Gastroesophageal sphincter (tissue), 4 donors: ENCODE measurements at places on chromosomes 4 and X. TPM values are rescaled to one million over a fixed set of nuclear protein-coding genes. Genes with fewer than 3 reads are reported as not detected.

DNA sequence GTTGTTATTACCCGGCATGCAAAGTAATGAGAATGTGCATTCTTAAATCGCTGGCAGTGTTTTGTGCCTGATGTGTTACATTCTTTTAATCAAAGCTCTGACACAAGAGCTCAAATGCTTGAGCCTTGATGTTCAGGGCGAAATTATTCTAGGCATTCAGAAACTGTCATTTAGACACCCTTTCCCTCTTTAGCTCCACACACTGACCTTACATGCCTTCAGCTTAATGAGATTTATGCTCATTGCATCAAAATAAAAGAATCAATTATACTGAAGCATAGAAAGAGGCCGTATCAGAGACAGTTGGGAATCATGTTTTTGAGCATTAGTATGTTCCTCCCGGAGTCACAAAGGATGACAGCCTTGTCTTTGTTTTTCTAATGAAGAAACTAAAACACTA lies 56.7 kb downstream of the FAM114A1 start:
- ATAC-seq = no peak

DNA sequence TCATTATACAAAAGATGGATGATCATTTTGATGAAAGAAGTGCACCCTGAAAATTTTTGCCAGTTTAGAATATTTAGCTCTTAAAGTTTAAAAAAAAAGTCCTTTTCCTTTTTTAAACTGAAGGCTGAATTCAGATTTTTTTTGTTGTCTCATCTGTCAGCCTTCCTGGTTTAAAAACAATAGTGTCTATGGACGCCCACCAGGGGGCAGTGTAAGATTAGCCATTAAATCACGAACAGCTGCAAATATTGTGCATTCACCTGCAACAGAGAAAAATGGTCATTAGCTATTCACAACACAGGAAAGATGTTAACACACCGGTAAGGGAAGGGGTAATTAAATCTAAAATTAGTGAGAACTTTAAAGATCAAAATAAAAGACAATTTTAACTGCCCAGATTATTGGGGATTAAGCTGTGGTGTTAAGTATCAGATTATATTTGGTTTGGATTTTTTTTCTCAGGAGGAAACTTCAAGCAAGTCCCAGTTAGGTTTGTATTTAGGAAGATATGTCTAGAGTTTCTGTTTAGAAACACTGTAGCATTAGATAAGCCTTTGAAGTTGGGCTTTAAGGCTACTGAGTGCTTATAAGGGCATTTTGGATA lies 4.4 kb upstream of the CXorf38 start:
- ATAC-seq = no peak

- no peak for ATAC-seq
Observed at GRCh38 chrX:134891652-134892051, 99.1 kb upstream of the SMIM10 start.

DNA sequence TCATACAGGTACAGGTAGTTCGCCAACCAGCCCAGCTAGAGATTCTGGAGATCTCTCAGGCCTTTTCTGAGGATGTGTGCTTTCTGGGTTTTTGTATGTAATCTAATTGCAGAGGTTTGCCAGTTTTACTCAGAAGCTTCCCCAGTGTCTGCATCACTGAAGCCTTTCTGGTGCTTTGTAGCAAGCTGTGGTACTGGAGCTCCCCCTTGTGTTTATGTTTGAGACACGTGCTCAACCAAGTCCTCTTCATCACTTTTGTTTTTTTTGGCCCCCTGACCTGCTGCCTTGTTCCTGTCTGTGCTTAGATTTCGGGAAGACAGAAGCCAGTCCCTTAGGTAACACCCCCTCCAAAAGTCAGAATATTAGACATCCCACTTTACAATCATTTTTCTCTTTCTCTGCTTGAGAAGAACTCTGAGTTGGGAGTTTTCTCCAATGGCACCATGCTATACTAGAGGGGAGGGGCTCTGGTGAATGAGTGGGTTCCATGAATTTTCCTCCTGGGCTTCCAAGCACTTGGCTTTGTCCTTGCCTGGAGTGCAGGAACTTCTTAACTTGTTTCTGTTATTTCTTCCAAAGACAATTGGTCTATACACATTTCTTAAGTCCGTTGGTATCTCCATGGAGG lies 128.4 kb upstream of the TBC1D9 start:
- peak; percentile 65 for ATAC-seq

GRCh38 chr4:153722036-153722435 lies 37.8 kb downstream of the RNF175 start:
- ATAC-seq = no peak

ARHGAP24 gene
- total RNA-seq = 24.4 TPM

DNA sequence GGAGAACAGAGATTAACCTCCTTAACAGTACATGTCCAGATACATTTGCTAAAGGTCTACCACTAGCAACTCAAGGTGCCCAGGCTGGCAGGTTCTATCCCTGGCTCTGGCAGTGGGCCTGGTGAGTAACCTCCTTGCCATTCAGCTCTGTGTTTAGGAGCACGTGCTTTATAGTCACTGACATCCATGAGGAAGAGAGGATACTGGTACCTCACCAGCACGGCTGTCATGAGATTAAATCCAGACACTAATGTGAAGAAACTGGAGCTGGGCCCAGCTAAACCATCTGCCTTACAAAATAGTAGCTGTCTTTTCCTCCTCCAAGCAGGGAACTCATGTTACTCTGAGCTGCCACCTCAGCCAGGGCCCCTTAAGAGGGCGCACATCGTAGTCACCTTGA lies 45.3 kb downstream of the GPRASP3 start:
- ATAC-seq = no peak

PRDM8 gene
- total RNA-seq = 33.5 TPM

DNA sequence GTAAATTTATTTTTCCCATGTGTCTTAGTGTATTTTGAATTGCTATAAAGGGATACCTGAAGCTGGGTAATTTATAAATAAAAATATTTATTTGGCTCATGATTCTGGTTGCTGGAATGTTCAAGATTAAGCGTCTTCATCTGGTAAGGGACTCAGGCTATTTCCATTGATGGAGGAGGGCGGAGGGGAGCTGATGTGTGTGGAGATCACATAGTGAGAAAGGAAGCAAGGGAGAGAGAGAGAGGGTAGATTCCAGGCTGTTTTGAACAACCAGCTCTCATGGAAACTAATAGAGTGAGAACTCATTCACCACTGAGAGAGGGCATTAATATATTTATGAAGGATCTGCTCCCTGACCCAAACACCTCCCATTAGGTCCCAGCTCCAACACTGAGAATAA lies 39.6 kb upstream of the ADGRL3 start:
- no peak for ATAC-seq

DNA sequence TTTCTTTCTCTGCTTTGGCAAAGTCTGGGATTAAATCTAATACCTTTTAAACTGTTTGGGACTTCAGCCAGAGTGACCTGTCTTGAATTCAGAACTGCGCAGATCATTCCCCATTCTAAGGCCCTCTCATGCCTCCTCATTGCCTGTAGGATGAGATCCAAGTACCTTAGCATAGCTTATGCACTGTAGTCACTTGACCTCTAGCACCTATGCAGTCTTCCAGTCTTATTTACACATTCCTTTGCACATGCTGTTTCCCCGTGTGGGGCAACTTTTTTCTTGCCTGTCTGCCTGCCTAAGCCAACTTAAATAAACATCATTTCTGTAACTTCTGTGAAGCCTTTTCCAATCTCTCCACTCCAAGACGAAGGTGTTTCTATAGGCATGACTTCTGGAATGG lies 68.4 kb downstream of the AR start:
- no peak for ATAC-seq

TEX13C gene
- not detected for total RNA-seq

DNA sequence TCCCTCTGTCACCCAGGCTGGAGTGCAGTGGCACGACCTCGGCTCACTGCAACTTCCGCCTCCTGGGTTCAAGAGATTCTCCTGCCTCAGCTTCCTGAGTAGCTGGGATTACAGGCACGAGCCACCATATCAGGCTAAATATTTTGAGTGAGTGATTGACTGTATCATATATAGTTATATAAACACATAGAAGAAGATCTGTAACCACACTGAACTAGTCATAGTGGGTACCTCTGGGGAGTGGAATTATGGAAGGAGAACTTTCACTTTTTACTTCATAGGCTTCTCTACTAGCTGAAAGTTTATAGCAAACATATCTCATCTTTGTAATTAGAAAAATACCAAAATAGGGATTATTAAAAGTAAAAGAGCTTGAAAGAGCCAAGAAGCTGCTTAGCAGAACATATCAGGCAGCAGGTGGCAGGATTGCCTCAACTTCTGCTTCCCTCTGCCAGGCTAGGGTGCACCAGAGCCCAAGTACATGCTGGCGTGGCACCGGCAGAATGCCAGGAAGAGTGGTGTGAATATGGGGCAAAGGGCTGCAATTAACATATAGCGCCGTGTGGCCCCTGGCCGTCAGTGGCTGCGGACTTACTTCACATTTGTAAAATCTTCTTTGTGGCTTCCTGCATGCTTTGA lies 39.5 kb upstream of the CD40LG start:
- ATAC-seq = no peak

DNA sequence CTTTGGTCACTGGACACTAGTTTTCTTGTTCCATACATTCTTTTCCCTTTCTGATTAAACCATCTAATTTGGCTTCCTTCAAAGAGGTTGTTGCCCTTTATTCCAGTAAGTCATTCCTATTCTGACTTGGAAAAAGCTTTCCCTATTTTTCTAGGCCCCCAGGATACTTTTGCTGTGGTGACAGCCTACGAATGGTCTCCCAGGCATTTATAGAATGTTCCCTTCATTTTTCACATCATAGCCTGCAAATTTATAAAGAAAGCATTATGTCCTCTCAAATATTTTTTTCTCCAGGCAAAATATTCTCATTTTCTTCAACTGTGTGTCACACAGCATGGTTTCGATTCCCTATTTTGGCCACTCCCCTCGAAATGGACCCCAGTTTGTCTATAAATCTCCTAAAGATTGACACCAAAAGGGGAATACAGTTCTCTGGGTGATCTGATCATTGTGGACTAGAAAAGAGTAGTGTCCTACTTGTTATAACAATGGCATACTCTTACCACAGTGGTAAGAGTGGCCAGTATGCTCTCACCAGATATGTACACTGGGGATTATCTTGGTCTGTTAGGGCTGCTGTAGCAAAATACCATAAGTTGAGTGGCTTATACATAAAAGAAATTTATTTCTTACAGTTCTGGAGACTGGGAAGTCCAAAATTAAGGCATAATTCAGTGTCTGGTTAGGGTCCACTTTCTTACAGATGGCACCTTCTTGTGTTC lies 41.5 kb upstream of the BMP2K start:
- ATAC-seq = no peak

LEF1 gene
- 2.4 TPM for total RNA-seq

DNA sequence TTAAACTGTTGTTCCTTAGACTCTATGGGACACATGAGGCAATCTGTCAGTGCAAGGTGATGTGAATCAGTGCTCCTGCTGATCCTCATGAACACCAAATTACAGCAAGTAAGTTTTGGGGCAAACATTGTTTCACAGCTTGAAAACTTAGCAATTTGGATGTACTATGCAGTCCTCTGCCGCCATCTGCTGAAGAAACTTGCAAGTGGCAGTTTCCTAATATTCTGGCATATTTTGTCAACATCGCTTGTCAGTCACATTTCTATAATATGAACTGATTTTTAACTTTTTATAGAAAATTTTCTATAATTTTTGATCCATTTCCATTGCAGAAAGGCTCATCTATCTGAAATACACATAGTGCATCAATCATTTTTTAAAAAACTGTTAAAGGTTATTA lies 56.3 kb downstream of the ZAR1 start:
- ATAC-seq = no peak
